ENCODE measurements at places on chromosomes 5 and 9.

- DNase-seq = no peak
Observed at GRCh38 chr5:126355940-126356339, 67.3 kb upstream of the GRAMD2B start.

GRCh38 chr5:151738125-151738848 lies 20.1 kb downstream of the ATOX1 start:
- no peak for DNase-seq

GRCh38 chr5:66597183-66597757 lies 1.1 kb downstream of the MAST4 start:
- DNase-seq = peak; percentile 26

- no peak for DNase-seq
Observed at GRCh38 chr5:94522117-94522516, 96.3 kb downstream of the KIAA0825 start.

- DNase-seq = no peak
Observed at GRCh38 chr9:84174486-84174885, 166.1 kb downstream of the SLC28A3 start.

DNA sequence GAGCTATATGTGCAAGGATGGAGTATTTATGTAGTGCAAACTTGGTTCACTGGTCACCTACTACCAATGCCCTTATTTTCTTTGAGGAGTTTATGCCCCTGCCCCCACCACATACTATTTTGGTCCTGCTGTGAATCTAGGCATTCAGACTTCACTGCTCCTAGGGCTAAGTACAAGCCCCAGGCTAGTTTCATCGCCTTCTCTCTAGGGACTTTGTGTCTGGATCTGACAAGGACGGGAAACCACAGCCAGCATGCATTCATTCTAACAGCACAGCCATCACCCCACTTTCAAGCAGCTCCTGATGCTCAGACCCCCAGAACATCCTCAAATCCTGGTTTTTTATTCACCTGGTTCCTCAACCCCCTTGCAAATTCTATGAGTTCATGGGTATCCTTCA lies 56.8 kb downstream of the DRD1 start:
- no peak for DNase-seq

GRCh38 chr9:132745756-132746709 lies 75.8 kb downstream of the GTF3C4 start:
- DNase-seq = no peak

DNA sequence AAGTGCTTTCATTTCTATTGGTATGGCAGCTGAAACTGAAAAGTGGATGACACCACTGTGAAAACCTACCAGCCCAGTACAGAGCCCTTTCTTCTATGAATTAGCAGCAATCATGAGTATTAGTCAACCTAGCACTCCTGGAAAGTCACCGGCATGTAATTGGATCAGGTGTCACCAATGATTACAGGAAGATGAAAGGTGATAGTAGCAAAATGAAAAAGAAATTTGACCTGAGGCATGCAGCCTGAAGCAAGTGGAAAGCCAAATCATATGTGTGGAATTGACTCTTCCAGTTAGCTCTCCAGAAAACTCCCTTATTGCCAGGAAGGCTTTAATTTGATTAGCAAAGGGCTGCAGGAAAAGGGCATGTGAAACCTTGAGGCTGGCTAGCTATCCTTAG lies 81.2 kb upstream of the NAA35 start:
- DNase-seq = no peak

DNA sequence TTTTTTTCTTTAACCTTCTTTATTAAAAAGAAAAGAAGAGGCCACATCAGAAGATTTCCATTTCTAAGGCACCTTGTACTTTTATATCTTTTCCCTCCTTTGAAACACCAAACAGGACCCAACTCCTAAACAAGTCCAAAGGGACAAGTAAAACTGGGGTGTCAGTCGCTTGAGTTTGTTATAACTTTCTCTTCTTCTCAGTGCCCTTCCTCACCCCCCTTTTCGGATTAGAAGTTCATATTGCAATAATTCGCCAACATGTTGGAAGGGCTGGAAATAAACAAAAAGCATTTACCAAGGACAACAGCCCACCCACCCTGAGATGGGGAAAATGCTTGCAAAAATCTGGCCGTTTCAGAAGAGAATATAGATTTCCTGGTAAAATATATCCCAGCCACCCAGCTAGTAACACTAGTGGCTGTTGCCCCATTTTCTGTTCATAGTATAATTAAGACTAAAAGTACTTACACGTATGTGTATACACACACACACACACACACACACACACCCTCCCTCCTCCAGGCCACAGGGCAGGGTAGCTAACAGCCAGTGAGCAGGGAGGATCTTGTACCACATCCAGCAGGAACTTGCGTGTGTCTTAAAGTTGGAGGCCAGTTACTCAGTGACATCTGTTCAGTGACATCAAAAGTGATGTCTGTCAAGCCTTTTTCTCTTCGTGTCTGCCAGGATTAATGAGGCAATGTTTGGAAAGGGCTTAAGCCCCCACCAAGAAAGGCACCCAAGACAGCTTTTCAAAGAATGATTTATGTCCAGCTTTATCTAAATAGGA lies 149.1 kb upstream of the KLF4 start:
- DNase-seq = no peak

DNA sequence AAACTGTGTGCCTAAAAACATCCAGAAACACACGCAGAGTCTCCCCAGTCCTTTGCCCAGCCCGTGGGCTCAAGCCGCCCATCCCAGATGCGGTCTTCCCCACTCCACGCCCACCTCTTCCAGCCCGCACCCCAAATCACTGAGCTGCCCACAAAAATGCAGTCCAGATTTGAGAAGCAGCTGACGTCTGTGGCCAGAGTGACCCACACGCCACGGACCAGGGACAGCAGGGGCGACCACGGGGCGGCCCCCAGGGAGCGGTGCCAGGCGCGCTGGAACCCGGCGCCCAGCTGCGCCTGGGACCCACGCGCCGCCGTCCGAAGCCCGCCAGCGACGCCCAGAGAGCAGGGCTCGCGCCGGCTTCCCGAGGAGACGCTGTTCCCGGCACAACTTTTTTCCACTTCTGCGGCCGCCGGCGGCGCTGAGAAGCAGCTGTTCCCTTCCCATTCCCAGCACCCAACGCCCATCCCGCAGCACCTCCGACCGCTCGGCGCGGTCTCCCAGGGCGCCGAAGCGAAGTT lies 674 bp downstream of the LHFPL2 start:
- DNase-seq = peak; percentile 52

GRCh38 chr5:151751091-151751490 lies 7.3 kb downstream of the ATOX1 start:
- no peak for DNase-seq

DNA sequence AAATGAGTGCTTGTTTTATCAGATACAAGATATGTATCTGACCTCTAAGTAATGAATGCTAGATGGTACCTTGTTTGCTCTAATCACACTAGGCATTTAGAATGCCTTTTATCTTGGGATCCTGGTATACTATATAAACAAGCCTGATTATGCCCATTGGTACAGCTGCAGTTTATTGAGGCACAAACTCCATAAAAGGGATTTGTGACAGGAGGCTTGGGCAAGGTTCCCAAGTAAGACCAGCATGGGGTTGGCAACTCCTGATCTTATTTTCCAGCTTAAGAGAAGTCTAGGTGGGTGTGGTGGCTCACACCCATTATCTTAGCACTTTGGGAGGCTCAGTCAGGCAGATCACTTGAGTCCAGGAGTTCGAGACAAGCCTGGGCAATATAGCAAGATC lies 93.9 kb upstream of the DMRT1 start:
- no peak for DNase-seq

- DNase-seq = no peak
Observed at GRCh38 chr5:151775025-151775606, 3.4 kb downstream of the G3BP1 start.

- no peak for DNase-seq
Observed at GRCh38 chr5:161064297-161064696, 212.3 kb upstream of the ATP10B start.

DNA sequence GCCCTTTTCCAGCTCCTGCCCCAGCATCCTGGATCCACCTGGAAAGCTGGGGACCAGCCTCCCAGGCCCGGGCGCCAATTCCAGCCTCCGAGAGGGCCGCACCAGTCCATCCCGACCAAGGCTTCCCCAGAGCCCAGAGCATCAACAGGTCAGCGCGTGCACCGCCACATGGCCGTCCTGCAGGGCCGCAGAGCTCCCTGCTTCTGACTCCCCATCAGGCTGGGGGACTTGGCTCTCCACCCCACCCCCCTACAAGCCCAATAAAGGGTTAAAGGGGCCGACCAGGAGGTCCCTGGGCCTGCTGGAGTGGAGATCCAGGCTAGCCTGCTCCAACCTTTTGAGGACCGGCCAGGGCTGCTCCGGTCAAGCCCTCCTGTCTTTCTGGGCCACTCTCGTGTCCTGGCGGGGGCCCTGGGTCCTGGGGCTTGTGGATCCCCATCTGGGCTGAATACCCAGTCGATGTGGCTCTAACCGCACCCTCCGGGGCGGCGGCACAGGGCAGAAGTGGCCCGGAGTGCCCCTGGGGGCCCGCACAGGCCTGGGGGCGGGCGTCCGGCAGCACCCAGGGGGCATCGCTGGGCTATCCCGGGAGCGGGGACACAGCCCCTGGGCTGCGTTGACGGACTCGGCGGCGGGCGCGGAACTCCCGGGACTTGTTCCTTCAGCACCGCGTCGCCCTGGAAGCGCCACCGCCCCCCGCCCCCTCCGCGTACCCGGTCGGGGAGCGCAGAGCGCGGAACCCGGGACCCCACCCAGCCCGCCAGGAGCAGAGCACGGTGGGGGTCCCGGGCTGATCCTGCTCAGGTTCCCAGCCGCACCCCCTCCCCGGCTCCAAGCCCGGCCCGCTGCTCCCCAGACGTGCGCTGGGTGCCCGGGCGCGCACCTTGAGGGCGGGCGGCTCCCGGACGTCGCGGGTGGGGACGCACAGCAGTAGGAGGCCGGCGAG lies 590 bp downstream of the ENTPD2 start:
- no peak for DNase-seq

GRCh38 chr9:95029288-95029687 lies 288.2 kb downstream of the FANCC start:
- no peak for DNase-seq

DNA sequence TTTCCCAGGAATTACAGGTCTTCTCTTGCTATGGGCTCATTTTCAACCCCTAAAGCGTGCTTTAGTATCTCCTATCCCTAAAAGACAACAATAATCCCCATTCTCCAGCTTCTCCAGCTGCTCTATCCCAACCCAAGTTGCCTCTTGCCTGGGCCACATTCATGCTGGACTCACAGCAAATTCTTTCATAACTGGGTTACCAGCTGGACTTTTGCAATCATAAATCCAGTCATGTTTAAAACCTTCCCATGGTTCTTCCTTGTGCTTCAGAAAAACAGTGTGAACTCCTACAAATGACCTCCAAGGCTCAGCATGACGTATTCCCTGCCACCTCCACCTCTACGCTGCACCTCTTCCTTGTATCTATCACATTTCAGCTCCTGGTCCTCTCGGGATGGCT lies 346.9 kb downstream of the GADD45G start:
- DNase-seq = no peak

GRCh38 chr9:136218271-136218670 lies 13.3 kb upstream of the LHX3 start:
- DNase-seq = no peak

GRCh38 chr5:59789197-59789596 lies 104.3 kb downstream of the PDE4D start:
- peak; percentile 19 for DNase-seq

DNA sequence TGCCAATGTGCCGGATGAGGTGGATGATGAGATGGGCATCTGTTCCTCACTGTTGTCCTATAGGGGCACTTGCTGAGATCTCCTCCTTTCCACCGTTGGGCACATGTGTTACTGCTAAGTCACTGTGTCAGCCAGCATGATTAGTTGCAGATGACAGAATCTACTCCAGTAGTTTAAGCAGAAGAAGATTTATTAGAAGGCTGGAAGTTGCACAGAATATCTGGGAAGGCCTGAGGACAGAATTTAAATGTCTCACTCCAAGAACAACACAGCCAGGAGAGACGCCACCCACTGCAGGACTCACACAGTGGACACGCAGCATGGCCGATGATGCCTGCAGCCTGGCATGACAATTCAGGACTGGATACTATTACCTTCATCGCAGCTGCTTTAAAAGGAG lies 157.5 kb downstream of the NSG2 start:
- DNase-seq = no peak

DNA sequence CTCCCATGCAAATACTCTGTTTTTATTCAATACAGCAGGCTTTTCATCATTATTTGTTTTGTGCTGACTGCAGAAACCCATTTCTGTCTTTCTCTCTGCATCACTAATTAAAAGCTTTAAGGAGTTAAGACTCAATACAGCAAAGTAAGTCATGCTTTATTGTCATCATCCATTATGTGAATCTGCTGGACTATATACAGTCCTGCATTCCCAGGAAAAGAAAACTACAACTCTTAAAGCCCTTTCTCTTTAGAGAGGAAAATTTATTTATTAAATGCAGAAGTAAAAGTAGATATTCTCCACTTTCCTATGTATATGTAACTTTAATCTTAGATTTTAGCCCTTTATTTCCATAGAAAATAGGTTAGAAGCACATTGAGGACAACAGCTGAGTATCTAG lies 706.6 kb upstream of the RGMB start:
- DNase-seq = no peak

- no peak for DNase-seq
Observed at GRCh38 chr5:14513266-14513665, 68.3 kb upstream of the OTULINL start.

- no peak for DNase-seq
Observed at GRCh38 chr9:95529910-95530309, 13.1 kb upstream of the PTCH1 start.

- no peak for DNase-seq
Observed at GRCh38 chr5:126208691-126209090, 214.5 kb upstream of the GRAMD2B start.

DNA sequence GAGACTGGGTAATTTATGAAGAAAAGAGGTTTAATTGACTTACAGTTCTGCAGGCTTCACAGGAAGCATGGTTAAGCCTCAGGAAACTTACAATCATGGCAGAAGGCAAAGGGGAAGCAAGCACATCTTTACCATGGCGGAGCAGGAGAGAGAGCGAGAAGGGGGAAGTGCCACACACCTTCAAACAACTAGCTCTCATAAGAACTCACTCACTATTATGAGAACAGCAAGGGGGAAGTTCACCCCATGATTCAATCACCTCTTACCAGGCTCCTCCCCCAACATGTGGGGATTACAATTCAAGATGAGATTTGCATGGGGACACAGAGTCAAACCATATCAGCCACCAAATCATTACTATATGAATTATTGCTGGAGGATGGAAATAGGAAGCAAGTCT lies 30.3 kb upstream of the STX17 start:
- no peak for DNase-seq

- no peak for DNase-seq
Observed at GRCh38 chr9:33466565-33467495, 6.9 kb downstream of the NOL6 start.

- DNase-seq = no peak
Observed at GRCh38 chr5:150020249-150020648, 19.7 kb downstream of the HMGXB3 start.

DNA sequence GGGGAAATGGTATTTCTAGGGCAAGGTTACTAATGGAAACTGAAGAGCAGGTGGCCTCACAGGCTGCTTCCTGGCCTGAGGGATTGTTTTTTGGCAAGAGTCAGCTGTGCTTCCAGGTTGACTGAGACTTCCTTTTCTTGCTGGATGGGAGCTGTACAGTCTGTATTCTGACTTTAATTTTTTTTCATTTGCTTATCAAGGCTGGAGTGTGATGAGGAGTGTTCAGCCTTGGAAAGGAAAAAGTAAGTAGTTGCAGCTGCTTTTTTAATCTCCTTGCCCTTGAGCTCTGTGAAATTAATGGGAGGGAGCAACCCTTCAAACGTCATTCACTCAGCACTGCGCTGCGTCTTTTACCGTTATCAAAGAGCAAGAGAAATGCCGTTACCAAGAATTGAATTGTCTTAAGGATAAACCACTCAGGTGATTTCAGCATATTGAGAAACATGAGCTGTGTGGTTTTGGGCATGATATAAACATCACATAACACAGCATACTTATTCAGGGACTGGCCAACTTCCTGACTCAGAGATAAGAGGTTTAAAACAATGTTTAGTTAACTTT lies 47.6 kb downstream of the AQP7 start:
- peak; percentile 66 for DNase-seq
